Stimulated activated CD8-positive, alpha-beta memory T cell treated with anti-CD3 and anti-CD28 coated beads, Interleukin-4, amount 100 ng/mL, for 1 hour (primary cell): ENCODE measurements at places on chromosomes 3 and 15.

DNA sequence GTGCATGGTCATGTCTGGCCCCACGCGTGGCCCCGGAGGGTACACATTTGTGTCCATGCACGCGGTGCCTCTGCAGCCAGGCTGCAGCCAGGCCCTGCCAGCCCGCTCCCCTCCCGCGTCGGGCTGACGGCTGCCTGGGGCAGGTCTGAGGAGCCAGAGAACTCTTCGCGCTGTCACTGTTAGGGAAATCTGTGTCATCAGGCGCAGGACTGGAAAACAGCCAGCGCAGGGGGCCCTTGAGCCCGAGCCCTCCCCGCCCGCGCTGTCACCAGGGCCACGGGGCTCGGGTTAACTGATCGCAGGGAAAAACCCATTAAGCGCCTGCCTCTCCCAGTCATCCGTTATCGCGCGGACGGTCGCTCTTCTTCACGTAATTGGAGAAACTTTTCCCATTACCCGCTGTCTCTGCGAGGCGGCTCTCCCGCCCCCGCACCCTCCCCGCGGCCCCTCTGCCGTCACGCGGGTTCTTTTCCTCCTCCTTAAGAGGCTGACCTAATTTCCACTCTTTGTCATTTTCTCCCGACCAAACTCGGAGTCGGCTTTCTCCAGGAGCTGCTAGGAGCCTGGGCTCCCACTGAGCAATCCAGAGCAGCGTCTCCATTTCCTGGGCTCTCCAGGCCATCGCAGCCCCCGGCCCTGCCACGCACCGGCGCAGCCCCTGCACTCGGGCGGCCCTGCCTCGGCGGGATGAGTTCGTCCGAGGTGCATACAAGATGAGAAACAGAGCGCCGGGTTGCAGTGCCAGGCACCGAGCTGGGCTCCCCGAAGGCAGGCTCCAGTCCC, 57.5 kb upstream of the PRR23E start:
- no peak for DNase-seq

DNA sequence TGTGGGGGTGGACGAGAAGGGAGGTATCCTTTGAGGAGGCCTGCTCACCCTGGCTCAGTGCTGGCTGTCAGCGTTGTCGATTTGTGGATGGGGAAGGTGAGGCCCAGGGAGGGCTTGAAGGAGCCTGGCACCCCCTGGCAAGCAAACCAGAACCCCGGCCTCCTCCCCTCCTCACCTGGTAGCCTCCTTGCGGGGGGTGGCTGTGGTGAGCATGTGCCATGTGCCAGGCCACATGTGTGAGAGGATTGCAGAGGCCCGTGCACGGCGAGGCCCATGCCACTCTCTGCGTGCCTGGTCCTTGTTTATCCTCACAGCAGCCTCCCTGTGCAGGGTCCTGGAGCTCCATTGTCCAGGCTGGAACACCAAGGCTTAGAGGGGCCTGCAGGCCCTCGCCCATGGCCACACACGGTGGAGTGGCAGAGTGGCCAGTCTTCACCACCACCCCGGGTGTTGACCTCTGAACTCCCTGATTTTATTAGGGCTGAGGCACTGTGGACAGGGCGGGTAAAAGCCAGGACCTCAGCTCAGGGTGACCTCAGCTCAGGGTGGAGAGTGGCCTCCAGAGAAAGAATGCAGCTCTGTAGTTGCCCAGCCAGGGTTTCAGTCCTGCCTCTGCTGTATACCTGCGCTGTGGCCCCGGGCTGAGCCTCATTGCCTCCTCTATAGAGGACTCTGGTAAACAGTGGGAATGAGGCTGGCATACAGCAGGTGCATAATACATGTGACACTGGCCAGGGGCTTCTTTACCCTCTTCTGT, 29.1 kb downstream of the HDAC11 start:
- no peak for DNase-seq

- DNase-seq: no peak
These were observed 204.4 kb upstream of the THBS1 start for GRCh38 chr15:39376371-39376909.

- no peak for DNase-seq
These were observed 227.8 kb upstream of the CTNNB1 start for GRCh38 chr3:40971191-40972168.

DNA sequence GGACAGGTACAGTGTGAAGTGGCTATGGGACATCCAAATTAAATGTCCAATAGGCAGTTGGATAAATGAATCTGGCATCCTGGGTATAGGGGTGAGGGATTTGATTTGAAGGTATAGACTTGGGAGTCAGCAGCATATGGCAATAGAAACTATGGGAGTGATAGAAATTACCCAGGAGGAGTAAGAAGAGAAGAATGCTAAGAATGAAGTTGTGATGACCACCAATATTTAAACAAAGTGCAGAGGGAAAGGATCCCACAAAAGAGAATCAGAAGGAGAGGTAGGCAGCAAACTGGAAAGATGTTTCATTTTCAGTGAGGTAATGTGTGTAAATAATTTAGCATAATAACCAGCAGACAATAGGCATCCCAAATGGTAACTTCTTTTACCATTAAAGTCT, 13.8 kb upstream of the MSL2 start:
- no peak for DNase-seq

GRCh38 chr3:116470605-116471197, 25.4 kb upstream of the LSAMP start:
- DNase-seq: no peak
